ENCODE measurements at places on chromosomes 7 and 10.

- no peak for DNase-seq
These were observed 17.9 kb upstream of the GDF10 start for GRCh38 chr10:47282005-47282656.

GRCh38 chr7:63789378-63790176 lies 209.1 kb upstream of the ZNF722 start:
- DNase-seq, result no peak

- DNase-seq, result no peak
These were observed 322.8 kb downstream of the GLRX3 start for GRCh38 chr10:130459011-130459410.

GRCh38 chr7:148862481-148862880 lies 21.6 kb downstream of the EZH2 start:
- DNase-seq, result no peak

DNA sequence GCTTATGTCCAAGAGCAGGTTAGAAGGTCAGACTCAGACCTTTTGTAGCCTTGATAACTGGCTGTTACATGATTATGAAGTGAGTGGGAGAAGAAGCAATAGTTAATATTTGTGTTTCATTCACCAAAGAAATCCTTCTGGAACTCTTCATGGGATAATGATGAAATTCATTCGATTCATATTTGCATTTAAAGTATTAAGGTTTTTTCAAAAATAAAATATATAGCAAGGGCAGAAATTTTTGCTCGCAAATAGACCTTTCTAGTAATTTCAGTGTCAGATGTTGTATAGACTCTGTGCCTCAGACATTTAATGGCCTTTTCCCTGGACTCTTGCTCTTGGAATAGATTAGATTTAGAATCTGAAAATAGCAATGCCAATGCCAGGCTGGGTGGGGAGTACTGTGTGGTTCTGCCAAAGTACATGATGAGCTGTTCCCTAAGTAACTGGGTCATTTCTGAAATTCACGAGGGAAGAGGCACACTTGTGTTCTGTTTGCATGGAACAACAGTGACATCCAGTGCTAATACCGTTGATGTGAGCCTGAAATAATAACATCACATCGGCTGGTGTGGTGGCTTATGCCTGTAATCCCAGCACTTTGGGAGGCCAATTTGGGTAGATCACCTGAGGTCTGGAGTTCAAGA lies 119.2 kb downstream of the MBL2 start:
- DNase-seq, result no peak

DNA sequence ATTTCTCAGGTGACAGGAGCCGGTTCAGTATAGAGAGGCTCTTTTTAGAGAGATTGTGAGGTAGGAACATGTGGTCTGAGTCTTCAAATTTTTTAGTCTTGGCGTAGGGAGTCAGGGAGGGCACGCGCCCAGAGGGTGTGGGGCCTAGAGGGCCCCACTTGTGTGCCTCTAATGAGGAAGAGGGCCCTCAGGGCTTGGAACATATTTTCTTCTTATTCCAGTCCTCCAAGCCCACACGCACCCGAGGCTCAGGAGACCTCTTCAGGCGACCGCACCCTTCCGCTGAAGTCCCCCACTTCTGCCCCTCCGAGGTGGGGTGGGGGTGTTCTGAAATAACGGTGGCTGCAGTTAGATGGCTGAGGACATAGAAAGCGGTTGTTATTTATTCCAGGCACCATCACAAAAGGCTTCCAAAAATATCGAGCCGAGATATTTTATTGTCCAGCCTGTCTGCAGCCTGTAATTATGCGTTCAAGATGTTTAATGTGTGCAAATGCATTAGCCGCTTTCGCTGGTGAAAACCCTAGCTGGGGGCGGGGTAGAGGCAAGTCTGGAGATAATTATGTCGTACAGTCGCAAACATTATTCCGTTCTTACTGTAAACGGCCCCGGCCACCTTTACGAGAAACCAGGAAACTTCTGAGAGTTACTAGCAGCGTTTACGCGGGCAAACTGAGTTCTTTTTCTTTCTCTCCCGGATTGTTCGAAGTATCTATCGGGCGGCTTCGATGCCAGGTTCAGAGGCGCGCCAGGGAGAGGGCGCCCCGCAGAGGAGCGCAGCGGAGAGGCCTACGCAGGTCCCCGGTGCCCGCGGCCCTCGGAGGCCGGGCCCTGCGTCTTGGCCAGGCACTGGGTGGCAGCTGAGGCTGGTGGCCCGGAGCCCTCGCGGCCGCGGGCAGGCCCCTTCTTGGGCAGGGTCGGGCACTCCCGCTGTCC lies 12.9 kb upstream of the HOXA13 start:
- DNase-seq, result no peak

- peak; percentile 7 for DNase-seq
These were observed 4.5 kb downstream of the CFAP46 start for GRCh38 chr10:132937861-132938260.

- no peak for DNase-seq
These were observed 129.3 kb downstream of the WNT2 start for GRCh38 chr7:117193564-117193963.

DNA sequence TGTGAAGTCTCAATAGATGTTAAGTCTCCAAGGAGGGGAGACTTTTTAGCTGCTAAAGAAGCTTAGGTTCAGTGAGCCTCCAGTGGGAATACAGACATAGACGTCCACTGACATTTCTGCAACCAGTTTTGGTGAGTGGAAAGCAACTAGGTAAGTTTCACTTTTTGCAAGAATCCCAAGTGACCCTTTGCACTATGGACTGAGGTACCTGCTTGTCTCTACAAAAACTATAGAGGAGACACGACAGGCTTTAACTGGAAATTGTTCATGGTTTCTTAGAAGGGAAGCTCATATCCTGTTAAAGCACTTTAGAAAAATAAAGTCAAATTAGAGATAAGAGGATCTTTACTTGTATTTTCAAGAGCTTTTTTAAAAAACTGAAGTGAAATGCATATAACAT lies 38.6 kb downstream of the GBF1 start:
- DNase-seq, result no peak

- no peak for DNase-seq
These were observed 348.3 kb downstream of the GPR158 start for GRCh38 chr10:25522946-25523608.

- DNase-seq, result no peak
These were observed 515.8 kb upstream of the MKI67 start for GRCh38 chr10:128642023-128642422.

- no peak for DNase-seq
These were observed 36.6 kb downstream of the ADRA2A start for GRCh38 chr10:111113238-111113960.

- DNase-seq, result no peak
These were observed 2.4 kb downstream of the TMEM72 start for GRCh38 chr10:44913350-44914081.

- no peak for DNase-seq
These were observed 133.0 kb upstream of the PCBD1 start for GRCh38 chr10:71021402-71021801.

DNA sequence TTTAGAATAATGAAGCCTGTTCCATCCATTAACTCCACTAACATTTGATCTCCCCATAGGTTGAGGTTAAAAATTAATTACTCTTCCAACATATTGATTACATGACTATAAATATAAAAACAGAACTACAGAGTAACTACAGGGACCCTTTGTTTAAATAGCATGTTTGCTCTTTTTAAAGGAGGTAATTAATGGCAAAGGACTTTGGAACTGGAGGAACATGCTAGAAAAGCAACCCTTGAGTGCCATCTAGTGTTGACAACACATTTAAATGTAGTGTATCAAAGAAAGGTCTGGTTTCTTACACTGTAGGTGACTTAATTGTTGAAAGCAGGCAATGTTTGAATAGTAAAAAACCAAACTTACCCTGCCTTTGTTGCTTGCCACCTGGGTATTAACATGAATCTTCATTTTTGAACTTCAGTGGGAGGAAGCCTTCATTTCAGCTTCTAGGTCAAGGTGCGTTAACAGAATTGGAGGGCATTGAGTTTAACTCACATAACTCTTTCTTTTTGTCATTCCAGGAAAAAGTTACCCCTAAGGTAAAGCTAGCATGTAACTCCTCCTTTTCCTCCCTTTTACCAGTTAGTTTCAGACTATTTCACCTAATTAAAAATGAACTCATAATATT lies 52.6 kb upstream of the CAPZA2 start:
- peak; percentile 76 for DNase-seq

DNA sequence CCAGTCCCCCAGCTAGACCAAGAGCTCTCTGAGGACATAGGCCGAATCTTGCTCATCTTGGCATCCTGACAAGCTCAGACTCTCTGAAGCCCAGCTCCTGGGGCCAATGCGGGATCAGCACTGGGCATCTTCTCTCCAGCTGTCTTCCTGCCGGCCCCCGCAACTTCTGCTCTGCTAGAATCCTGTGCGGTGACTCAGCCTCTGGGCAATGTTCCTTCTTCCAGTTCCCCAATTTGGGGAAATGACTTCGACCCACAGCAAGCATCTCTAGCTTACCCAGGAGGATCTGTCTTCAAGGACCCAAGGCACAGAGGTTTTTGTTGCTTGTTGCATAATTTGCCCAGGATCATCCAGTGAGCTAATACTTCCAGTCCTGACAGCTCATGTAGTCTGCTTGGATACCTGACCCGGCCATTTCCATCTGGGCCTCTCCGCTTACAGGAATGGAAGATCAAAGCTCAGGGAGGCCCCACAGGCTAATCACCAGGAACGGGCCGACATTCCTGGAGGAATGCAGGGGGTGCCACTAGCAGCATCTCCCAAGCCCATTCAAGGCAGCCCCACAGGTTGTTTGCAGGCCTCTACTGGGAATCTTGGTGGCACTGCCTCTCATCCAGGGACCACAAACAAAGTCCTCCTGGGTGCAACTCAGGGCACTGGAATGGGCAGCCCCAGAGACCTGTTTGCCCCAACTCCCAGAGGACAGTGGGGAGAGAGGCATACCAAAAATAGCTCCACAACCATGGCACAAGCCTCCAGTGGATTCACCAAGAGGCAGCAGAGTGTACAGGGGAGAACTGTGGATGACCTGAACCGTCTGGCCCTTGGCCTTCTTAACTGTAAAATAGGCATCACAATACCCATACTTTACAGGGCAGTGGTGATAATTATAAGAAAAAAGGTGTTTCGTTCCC lies 151.9 kb downstream of the NEURL1 start:
- DNase-seq, result no peak

GRCh38 chr10:7928536-7928935 lies 110.2 kb downstream of the TAF3 start:
- DNase-seq, result no peak

- DNase-seq, result no peak
These were observed 766 bp downstream of the BAMBI start for GRCh38 chr10:28677888-28678686.

- DNase-seq, result no peak
These were observed 453.4 kb upstream of the AKR1E2 start for GRCh38 chr10:4372601-4373000.

DNA sequence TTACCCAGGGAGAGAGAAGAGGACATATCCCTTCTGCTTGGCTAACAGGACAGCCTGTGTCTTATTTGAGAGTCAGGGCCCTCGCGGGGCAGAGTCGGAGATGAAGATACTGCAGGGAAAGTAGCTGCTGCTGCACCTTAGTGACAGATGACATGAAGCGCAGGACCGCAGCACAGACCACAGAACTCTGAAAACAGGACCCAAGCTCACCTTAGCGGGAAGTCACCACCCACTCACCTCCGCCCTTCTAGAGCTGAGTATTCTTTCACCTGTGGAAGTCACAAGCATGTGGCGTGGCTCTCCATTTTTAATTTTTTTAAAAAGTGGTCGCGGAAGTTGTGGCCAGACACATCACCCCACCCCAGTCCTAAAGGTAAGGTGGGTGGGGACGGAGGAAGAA lies 191.4 kb downstream of the FAM107B start:
- DNase-seq, result no peak

DNA sequence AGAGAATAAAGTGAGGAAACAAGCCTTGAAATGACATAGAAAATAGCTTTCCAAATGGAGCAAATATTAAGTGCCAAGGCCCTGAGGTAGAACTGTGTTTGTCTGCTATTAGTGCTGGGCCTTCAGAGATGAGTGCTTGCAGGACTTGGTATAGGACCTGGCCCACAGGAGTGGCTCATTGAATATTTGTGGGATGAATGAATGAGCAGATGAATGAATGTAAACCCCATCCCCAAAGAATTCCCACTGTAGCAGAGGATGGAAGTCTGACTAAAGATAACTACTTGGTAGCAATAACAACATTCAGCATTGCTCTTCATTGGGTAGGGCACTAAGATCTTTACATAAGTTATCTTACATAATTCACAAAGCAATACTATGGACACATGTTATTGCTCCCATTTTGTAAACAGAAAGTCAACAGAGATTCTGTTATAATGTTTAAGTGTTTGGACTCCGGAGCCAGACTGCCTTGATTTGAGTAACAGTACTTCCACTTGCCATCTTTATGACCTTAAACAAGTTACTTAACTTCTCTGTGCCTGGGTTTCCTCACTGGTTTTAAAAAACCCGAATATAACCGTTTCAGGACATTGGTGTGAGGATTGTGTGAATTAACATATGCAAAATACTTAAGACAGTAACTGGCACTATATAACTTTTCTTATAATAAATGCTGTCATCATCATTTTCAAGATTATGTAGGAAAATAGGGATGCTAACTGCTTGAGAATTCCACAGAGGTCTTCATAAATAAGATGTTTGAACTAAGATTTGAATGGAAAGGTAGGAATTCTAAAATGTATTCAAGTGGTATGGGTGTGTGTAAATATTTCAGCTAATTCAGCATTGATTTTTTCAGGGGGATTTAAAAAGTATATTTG lies 141.9 kb downstream of the PRKG1 start:
- no peak for DNase-seq

- no peak for DNase-seq
These were observed 286.4 kb upstream of the LRRN3 start for GRCh38 chr7:110804501-110804900.

DNA sequence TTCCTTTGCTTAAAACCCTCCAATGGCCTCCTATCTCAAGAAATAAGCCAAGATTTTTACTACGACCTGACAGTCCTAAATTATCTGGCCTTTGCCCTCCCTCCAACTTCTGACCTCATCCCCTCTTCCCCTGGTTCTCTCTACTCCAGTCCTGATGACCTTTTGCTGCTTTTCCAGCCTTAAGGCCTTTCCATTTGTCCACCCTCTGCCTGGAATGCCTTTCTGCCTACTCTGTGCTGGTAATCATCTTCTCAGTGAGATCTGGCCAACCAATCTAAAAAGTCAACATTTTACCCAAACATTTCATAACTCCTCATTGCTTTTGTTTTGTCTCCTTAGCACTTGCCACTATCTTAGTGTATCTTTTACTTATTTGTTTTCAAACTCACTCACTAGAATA lies 75.7 kb downstream of the VPS41 start:
- no peak for DNase-seq

- DNase-seq, result no peak
These were observed 43.7 kb upstream of the BPGM start for GRCh38 chr7:134602881-134603451.

DNA sequence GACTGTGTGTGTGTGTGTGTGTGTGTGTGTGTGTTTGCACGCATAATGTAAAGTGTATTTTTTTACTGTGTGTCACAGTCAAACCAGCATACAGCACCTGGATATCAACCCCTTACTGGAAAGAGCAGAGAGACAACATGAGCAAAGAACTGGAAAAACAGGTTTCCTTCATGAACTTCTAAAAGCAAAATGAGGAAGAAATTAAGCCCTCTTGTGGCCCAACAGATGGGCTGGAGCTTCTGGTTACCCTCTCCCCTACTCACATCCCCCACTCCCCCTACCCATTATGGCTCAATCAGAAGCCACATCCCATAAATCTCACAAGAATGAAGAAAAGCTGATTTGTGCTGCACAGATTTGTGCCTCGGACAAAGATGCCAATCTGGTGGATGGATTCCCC lies 36.2 kb downstream of the PDE1C start:
- no peak for DNase-seq

- DNase-seq, result no peak
These were observed 11.0 kb downstream of the GHRHR start for GRCh38 chr7:30974605-30975255.

GRCh38 chr7:149824748-149825566 lies 13.2 kb upstream of the ZNF862 start:
- no peak for DNase-seq

All from NCI-H1092 (cell line).